ENCODE measurements at places on chromosomes 1 and 21. TPM values are rescaled to one million over a fixed set of nuclear protein-coding genes. Genes with fewer than 3 reads are reported as not detected.

DNA sequence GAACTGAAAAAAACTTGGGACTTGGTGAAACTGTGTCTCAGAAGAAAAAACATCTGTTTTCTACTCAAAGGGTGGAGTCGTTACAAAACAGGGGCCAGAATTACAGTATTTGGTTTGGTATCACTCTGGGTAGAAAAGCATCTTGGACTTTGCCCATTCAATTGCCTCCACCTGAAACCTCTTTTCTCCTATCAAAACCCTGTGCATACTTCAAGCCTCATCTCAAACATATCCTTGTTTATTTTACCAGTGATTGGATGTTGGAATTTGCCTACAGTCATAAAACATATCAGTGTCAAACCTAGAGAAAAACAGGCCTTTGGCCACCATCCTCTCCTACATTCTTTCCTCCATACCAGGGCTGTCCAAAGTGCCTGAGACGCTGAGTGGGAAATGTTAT lies 281.5 kb downstream of the PLPP3 start:
- H3K4me3 ChIP-seq = no peak overlapping the region
- H3K4me1 ChIP-seq = no peaks in the 10 kb centered on the region
- no peaks in the 10 kb centered on the region for H3K36me3 ChIP-seq
- H3K27me3 ChIP-seq = no peaks in the 10 kb centered on the region
- no peak for DNase-seq

- no peaks in the 10 kb centered on the region for H3K4me1 ChIP-seq
- no peaks in the 10 kb centered on the region for H3K27me3 ChIP-seq
- DNase-seq = no peak
- no peak overlapping the region for H3K4me3 ChIP-seq
- H3K27ac ChIP-seq = no peak overlapping the region
Measured at GRCh38 chr1:198295225-198295624, 138.4 kb downstream of the NEK7 start.

- H3K27me3 ChIP-seq = no peaks in the 10 kb centered on the region
- no peak overlapping the region for H3K4me3 ChIP-seq
- no peak for DNase-seq
- H3K4me1 ChIP-seq = peaks cover 3% of the 10 kb centered on the region
- H3K36me3 ChIP-seq = no peaks in the 10 kb centered on the region
Measured at GRCh38 chr1:200771625-200772555, 33.2 kb downstream of the CAMSAP2 start.

Gene ARHGEF10L
- total RNA-seq = 0.13 TPM

GRCh38 chr1:235566084-235566483 lies 61.8 kb upstream of the B3GALNT2 start:
- no peak overlapping the region for H3K4me3 ChIP-seq
- H3K36me3 ChIP-seq = no peaks in the 10 kb centered on the region
- DNase-seq = no peak
- H3K27me3 ChIP-seq = peaks cover 32% of the 10 kb centered on the region

Gene GIPC2
- 0.04 TPM for total RNA-seq
